ENCODE measurements at places on chromosomes 4 and X.

DNA sequence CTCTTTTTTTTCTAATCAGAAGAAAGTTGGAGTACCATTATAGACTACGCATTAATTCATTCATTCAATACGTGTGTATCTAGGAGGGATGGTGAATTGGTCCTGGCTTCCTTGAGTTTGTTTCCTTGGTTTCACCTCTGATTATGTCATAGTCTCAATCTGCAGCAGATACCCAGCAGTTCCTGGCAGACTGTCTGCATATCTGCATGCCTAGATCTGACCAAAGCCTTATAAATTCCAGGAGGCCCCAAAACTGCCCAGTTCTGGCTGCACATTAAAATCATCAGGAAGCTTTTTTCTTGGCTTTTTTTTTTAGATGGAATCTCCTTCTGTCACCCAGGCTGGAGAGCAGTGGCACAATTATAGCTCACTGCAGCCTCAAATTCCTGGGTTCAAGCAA, 27.2 kb upstream of the SLC34A2 start:
- DNase-seq = no peak

DNA sequence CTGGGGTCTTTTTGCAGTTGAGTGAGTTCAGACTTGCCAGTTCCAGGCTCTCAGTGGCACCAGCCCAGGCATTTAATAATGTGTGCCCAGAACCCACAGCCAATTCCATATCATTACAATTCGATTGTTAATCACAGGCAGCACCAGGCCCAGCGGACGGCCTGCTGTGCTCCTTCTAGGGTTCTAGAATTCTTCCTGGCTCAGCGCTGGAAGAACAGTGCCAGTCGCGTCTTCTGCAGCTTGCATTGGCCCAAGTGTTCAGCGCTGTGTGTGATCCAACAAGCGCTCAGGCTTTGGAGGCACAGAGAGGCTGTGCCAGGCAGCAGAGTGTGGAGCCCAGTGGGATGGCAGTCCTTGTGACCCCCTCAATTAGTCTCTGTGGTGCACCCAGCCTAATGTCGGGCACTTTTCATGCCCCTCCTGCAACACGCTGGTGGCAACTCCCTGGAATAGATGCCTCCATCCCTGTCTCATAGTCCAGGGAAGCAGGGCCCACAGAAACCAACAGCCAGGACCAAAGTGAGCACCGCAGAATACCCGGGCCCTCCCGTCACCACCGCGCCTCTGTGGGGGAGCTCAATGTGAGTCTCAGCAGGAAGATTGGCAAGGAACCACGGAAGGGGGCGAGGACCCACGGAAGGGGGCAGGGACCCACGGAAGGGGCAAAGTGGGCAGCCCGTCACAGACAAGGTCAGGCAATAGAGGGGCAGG, 193.2 kb downstream of the AFAP1 start:
- no peak for DNase-seq

DNA sequence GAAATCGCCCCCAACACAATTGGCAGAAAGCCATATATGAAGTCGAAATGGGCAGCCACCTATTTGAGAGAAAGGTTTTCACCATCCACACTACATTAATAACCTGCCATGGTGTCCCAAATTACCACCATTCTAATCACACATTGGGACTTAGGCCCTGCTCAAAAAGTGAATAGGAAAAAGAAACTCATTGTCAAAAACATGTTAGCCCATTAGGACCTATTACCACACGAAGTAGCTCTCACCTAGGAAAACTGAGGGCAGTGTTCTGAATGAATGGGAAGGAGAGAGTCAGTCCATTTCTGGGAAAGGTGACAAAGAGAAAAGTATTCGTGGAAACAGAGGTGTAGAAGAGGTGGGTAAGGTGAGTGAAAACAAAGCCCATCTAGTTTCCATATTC, 60.8 kb downstream of the GPC3 start:
- DNase-seq = no peak

DNA sequence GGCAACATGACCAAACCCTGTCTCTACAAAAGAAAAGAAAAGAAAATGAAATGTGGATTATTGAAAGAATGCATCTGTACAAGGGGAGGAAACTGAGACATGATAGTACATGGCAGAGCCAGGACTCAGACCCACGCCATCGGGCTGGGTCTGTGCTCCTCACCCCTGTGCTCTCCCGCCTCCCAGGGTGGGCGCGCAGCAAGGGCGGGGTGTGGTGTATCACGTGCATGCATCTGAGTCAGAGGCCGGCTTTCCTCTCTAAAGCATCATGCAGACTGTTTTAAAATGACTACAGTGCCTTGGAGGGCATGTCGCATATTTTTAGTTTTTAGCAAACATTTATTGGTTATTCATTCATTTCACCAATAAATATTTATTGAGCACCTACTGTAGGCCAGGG, 47.8 kb downstream of the HTT-AS start:
- DNase-seq = no peak

GRCh38 chr4:110669663-110670062, 46.8 kb upstream of the PITX2 start:
- no peak for DNase-seq

DNA sequence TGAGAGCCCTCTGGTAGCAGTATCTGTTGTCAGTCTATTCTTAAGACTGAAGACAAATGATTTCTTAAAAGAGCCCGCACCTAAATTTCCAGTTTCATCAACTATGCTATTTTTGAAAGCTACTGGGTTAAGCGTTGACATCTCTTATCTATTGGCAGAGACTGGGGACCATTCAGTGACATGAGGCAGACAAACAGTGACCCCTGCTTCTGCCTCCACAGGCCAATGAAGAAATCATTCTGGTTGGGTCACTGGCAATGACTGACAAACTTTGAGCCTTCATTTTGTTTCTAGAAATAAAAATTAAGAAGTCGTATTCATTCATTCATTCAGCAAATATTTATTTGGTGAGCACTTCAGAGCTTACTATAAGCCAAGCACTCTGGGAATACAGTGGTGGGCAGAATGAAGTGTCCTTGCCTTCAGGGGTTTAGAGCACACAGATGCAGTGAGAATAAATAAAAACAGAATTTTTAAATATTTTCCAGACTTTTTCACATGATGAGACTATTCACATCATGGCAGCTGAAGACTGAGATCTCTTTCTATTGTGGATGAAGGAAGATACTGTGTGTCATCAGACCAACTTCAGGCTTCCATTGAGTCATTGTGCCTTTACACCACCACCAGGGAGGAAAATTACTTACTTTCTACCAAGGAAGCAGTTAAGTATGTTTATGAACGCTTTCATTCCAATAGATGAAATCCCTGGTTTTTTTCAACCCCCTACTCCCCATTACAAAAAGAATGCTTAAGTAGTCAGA, 36.0 kb downstream of the SORBS2 start:
- DNase-seq = no peak

- no peak for DNase-seq
These were observed 811 bp downstream of the FLNA start for GRCh38 chrX:154373340-154374306.

DNA sequence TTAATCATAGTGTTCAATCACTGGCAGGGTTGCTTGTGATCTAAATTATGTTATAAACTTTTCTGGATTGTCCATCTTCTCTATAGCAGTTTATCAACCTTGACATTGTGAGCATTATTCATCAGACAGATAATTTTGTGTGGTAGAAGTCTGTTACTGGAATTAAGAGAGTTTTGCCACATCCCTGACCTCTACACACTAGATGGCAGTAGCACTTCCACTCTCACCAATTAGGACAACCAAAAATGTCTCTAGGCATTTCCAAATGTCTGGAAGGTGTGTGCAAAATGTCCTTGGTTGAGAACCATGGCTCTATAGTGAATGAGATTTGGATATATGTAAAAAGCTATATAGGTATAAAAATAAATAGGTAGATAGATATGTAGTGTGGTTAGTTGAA, 324.1 kb upstream of the FAM47C start:
- DNase-seq = no peak

All from stimulated activated CD4-positive, alpha-beta T cell treated with anti-CD3 and anti-CD28 coated beads, TNF-alpha, amount 100 ng/mL, for 1 hour (primary cell).